ENCODE measurements at places on chromosomes 3 and 15. TPM values are rescaled to one million over a fixed set of nuclear protein-coding genes. Genes with fewer than 3 reads are reported as not detected.

CPOX gene
- total RNA-seq: 17.5 TPM

SENP7 gene
- total RNA-seq: 50.3 TPM

- no peak for DNase-seq
Measured at GRCh38 chr3:156744631-156745030, 70.2 kb downstream of the TIPARP start.

- peak; percentile 44 for DNase-seq
Measured at GRCh38 chr3:10189557-10190354, 25.0 kb downstream of the IRAK2 start.

- no peak for DNase-seq
Measured at GRCh38 chr15:66180531-66181097, 72.9 kb downstream of the MEGF11 start.

DNA sequence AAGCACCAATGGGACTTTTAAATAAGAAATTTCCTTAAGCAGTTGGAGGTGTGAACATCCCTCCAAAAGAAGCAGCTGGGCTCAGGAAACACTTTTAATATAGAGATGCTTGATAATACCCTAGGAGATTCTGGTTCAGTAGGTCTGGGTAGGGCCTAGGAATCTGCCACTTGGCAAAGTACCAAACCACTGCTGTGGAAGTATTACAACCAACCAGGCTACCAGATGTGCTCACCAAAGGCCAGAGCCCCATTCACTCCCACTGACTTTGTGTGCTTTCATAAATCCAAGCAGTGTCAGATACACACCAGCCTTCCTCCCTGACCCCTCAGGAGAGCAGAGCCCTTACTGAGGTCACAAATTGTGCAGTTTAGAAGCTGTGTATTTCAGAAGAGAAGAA is 162.6 kb downstream of the CCNL1 start:
- no peak for DNase-seq

DNA sequence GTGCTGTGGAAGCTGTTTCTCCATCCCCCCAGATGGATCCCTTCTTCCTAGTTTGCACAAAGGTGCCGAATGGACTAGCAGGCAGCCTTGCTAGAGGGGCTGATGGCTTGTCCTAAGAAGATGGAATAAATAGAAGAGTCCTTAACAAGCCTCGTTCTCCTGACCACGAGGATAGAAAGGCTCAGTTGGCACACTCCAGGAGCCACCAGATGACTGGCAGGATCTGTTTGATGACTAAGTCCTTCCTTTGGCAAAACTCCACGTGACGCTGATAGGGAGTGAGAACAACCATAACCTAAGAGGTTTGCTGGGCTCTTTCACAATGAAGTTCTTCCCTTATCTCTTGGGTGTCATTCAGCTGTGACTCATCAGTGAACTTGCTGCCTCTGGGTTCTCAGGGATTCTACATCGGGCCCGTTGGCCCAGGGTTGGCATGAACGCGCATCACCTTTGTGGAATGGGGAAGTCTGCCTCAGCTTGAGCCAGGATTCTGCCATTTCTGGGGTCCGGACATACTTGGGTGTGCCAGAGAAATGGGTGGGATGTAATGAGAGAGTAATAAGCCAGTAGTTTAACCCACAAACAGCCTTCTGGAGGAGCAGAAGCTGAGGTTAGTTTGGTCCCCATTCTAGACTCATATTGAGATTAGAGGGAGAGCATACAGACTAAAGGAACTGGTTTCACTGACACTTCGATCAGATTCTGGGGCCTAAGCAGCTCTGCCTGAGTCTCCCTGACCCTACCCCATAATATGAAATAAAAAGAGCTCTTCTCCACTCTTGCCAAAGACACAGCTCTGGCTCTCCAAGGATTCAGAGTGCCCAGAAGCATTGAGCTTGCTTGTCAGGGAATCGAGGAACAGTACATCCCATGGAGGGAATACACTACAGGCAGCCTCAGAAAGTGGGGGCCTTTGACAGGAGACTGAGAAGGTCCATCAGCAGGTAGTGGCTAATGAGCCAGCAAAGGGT is 2.0 kb upstream of the MELTF start:
- DNase-seq: no peak

GRCh38 chr3:128007033-128007424 is 45.2 kb upstream of the SEC61A1 start:
- no peak for DNase-seq

- no peak for DNase-seq
Measured at GRCh38 chr3:120741837-120742197, 499 bp downstream of the RABL3 start.

DNA sequence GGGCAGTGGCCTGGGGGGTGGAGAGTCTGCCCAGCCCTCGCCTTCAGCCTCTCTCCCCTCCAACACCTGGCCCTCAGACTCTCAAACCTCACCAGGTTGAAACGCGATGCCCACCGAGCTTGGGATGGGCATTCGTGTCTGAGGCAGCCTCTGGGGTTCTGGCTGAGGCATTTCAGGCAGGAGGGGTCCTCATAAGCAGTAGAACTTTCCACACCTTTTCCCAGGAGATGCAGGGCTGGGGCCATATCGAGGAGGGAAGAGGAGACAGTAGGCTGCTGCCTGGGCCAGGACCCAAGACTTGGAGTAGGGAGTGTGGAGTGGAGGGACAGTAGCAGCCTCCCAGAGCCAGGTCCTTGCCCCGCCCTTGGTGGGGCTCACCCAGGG is 24.6 kb downstream of the ACAA1 start:
- DNase-seq: no peak

DNA sequence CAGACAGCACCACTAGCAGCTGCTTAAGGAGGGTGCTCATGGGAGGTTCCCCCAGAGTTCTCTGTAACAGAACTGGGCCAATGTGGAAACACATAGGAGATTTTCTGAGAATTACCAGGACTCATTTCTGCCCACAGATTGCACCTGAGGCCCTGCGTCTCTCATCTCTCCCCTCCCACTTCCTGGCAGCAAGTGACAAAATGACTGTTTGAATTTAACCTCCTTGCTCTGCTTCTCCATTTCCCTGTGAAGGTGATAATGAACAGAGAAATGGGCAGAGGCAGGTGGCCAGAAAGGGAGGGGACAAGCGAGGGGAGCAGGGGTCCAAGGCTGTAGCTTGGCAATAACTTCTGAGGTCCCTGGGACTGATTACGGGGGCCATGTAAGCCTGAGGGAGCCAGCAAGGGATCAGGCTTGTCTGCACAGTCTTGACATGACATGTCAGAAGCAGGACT is 8.0 kb downstream of the EPHB1 start:
- no peak for DNase-seq

TTLL3 gene
- 84.6 TPM for total RNA-seq

DNA sequence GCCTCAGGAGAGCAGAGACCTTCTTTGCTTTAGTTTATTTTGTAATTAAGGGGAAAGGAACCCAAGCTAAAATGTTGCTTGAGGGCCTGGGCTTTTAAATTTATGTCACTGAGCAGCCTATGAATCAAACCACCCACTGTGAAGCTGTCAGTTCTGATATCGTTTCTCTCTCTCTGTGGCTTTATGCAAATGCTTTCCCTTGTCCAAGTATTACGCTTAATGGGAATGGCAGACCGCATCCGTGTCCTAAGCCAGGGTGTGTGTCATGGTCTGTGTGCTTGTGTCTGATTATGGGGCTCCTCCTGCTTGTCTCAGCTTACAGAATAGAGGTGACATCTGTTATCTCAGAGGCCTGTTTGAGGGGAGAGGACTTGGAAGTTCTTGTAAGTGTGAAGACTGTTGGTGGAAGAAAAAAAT is 82.4 kb downstream of the EBLN2 start:
- DNase-seq: no peak

CLDN16 gene
- total RNA-seq: not detected
